Stimulated activated CD4-positive, alpha-beta T cell treated with anti-CD3 and anti-CD28 coated beads, TNF-alpha, amount 100 ng/mL, for 48 hours (primary cell): ENCODE measurements at places on chromosomes 6 and 20.

DNA sequence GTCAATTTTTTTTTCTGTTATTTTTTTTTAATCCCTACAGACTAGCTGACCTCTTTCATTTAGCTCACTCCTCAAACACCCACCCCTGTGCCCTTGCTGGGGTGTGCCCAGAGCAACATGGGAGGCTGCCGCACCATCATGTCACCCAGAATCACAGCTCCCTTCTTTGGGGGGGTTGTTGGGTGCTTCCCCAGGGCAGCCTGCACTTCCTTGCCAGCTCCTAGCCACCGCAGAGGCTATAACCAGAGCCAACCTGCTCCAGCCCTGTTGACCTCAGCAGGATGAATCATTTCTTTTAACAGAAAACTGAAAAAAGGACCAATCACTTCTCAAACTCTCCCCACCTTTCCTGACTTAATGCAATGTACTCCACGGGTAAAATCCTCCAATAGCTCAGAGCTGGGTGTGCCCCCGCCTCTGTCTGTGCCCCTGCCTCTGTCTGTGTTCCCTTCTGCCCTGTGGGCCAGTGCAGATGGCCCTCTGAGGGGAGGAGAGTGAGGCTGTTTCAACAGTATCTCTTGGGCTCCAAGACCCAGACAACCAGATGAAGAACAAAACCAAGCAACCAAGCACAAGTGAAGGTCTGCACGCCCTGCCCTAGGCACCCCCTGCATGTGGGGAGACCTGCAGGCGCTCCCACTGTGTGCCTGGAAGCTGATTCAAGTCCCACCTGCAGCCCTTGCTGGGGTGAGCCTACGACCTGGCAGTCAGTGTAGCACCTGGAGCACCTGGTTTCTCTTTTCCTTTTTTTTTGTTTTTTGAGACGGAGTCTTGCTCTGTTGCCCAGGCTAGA lies 67.7 kb downstream of the PYGB start:
- no peak for DNase-seq

- no peak for DNase-seq
Observed at GRCh38 chr6:111727802-111728201, 122.1 kb upstream of the TRAF3IP2 start.

- no peak for DNase-seq
Observed at GRCh38 chr20:38435555-38435939, 419 bp upstream of the SNHG17 start.

GRCh38 chr6:156828280-156828703 lies 51.1 kb downstream of the ARID1B start:
- peak; percentile 19 for DNase-seq

DNA sequence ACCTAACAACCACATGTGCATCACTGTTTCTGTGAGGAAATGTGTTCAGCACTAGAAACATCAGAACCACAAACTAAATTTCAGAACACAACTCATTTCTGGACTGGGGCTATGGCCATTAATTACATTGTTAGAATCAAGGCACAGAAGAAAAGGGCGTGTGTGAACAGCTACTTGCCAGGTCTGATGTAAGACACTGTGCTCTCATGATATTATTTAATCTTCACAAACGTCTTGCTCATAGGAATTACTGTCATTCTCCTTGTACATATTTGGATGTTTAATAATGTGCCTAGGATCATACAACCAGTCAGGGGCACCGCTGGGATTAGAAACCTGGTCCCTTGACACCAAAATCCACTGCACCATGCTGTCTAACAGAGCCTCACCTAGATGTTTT lies 14.8 kb downstream of the ADGRF1 start:
- no peak for DNase-seq
